Lower lobe of right lung (tissue), 2 donors: ENCODE measurements at places on chromosomes 4 and X.
A peak's percentile ranks its signal among the peaks of the same experiment; 100 is the strongest.

DNA sequence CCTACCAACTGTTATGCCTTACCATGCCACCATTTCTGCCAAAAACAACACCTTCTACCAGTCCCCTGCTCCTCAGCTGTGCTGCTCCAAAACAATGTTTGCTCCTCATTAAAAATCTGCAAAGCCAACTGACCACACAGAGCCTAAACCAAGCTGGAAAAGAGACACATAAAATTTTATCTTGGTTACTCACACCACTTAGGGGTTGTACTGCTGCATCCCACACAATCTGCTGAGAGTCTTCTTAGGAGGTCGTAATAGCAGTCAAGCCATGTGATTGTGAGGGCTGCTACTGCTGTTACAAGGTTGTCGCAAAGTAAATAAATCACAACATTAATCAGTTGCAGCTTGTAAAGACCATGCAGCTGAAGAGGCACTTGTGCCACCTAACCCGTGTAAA is 607.4 kb upstream of the FAM241A start:
- DNase-seq: no peak

DNA sequence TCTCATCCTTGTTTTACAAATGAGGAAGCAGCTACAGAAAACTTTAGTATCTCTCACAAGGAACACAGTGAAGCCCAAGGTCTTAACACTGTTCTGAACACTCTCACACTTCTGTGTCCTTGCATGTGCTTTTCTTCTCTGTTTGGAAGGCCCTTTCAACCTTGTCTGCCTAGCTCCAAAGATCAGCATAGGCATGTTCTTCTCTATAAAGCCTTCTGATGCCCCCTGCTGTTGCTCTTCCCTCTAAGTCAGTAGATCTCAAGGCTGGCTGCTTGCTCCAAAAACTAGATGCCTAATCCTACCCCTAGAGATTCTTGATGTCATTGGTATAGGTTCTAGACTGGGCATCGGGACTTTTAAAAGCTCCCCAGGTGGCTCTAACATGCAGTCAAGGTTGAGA is 5.9 kb downstream of the APOO start:
- DNase-seq: no peak

GRCh38 chr4:90025248-90025647 is 101.9 kb upstream of the CCSER1 start:
- no peak for DNase-seq

DNA sequence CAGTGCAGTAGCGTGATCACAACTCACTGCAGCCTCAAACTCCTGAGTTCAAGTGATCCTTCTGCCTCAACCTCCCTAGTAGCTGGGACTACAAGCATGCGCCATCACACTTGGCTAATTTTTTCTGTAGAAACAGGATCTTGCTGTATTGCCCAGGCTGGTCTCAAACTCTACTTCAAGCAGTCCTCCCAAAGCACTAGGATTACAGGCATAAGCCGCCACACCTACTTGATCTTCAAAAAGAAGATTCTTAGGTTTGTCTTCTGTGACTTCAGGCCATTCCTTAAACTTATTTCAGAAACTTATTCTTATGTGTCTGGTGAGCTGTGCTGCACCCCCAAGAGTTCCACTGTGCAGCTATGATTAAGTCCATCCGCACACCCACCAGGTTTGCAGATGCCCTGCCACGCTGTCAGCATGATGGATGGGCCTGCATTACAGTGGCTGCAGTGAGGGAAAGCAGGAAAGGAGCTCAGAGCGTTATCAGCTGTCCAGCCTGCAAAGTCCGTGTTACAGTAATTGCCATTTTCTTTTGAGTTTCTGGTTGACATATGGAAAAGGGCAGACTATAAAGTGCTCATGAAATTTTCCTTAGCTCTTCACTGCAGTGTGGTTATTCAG is 146.6 kb downstream of the AASDH start:
- no peak for DNase-seq

- DNase-seq: no peak
These were observed 70.0 kb downstream of the NPNT start for GRCh38 chr4:105965183-105965800.

GRCh38 chr4:176238826-176239225 is 30.2 kb downstream of the ASB5 start:
- no peak for DNase-seq

DNA sequence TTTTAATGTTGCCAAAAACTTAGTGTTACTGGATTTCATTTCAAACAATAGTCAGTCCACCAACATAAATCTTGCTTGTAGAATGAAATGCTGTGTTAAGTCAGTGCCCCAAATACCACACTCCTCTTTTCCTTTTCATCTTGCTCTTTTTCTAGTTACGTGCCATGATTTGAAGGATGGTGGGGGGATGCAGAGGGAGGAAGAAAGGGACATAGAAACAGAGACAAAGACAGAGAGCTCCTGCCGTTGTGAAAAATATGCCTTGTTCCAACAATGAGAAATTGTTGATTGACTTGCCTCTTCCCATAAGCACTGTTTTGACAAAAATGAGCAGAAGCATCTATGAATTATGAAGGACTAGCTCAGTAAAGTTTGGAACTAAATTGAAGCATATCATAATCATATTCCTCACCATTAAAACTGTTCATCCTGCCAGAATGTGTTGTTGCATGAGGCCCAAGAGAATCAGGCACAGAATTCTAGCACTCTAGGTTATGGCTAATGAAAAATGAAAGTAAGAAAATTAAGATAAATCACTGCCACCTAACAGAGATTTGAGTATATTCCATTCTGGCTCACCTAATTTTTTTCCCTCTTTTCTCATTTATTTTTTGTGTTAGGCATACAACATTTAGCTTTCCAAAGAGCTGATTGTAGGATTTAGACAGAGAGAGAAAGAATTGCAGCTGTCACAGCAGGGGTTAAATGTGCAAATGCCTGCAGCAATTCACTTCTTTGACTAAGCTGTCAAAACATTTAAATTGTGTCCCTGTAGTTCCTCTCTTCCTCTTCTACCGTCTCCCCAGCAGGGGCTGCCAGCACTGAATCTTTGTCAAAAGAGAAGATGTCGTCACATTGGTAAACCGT is 111.6 kb upstream of the PTPN13 start:
- no peak for DNase-seq

DNA sequence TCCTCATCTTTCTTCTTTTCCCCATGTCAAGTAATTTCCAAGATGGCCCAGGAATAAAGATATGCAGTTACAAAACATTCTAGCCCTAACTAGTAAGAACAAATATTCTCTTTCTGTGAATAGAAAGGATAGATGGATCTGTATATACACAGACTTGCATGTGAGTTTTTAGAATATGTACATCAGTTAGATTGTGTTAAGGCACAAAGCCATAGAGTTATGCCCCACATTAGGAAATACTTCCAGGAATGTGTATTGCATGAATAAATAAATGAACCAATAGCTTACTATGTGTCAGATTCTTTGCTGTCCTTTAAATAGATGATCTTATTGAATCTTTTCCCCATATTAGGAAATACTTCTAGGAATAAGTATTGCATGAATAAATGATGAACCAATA is 46.0 kb upstream of the TMPRSS11E start:
- no peak for DNase-seq

- DNase-seq: no peak
These were observed 9.3 kb downstream of the AADAT start for GRCh38 chr4:170080496-170080895.

- peak; percentile 74 for DNase-seq
These were observed 70.9 kb downstream of the INTS12 start for GRCh38 chr4:105637408-105638176.

DNA sequence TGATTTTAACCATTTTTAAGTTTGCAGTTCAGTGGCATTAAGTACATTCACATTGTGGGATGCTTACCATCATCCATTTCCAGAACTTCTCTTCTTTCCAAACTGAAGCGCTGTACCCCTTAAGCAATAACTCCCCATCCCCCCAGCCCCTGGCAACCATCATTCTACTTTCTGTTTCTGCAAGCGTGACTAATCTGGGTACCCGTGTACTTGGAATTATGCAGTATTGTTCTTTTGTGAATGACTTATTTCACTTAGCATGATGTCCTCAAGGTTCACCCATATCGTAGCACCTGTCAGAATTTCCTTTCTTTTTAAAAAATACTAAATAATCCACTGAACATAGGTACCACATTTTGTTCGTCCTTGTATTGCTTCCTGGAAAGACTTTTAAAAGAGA is 32.9 kb downstream of the USP9X start:
- no peak for DNase-seq

DNA sequence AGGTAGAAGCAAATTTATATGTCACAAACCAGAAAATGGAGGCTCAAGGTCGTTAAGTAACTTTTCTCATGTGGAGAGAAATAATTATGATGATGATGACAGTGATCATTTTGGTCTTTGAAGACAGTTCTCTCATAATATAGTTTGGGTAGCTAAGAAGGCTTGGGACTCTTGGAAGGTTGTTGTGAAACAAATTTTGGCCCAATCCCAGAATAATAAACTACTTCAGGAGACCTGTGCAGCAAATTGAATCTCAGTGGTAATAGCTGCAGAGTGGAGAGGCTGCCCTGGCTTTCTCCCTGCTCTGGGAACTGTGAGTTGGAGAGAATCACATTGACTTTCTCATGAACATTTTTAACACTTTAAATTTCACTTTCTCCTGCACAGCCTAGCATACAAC is 217.2 kb upstream of the BOD1L1 start:
- DNase-seq: no peak

DNA sequence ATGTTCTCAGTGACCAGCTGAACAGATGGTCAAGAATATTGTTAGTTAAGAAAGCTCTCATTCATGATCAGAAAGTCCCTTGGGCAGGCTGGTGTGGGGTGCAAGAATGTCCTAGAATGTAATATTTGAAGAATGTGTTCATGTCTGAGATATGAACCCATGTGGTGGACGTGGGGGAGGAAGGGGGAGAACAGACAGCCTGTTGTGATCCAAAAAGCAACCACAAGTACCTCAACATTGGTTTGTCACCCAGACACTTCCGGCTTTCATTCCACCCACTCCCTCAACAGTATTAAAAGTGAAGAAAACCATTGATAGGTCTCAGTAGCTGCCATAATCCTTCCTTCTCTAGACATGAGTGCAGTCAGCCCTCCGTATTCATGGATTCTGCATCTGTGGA is 82.2 kb downstream of the MAML3 start:
- no peak for DNase-seq

- DNase-seq: no peak
These were observed 41.6 kb downstream of the TMEM165 start for GRCh38 chr4:55437356-55437796.

DNA sequence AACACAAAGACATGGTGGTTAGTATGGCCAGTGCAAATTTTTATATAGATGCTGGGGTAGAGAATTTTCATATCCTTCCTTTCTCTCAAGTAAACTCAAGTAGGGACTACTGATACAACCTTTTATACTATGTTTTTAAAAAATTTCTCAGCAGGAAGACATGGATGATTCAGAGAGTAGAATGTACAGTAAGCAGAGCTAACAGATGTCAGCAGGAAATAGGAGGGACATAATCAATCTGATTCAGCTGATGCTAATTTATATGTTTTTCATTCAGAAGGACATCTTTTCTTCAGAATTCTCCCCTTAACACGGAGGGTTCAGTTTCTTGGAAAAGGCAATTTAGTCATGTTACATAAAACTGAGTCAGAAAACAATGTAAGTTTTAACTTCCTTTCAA is 95.4 kb downstream of the GRIA2 start:
- DNase-seq: no peak

DNA sequence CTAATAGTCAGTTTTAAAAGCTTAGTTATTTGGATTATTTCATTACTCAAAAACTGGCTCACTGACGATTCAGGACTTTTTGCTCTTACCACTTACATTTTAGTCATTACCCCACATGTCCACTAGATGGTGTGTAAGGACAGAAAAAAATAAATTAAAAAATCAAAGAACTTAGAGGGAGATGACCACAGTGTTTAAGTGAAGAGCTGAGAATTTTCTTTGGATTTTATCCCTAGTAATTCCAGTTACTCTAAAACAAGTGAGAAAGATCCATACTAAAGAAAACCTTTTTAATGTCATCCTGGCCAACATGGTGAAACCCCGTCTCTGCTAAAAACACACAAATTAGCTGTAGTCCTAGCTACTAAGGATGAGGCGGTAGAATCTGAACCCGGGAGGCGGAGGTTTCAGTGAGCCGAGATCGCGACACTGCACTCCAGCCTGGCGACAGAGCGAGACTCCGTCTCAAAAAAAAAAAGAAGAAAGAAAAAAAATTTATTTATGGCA is 26.4 kb upstream of the TMPRSS11B start:
- no peak for DNase-seq

DNA sequence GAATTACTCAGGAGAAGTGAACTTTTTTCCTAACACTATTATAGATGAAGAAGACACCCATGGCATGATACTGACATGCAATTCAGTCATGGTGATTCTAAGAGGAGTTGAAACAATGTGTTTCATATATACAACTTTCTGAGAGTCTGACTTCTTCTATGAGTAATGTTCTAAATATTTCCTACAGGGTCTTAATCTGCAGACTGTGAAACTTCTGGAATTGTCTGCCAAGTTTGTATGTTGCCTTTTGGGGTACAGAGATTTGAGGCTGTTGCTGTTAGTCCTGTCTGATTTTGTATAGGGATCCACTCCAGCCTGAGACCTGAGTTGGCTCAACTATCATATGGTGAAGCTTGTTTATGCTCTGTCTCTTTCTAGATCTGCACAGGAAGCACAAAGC is 160.6 kb upstream of the GATB start:
- no peak for DNase-seq

GRCh38 chrX:16914058-16914457 is 32.4 kb upstream of the REPS2 start:
- DNase-seq: no peak

DNA sequence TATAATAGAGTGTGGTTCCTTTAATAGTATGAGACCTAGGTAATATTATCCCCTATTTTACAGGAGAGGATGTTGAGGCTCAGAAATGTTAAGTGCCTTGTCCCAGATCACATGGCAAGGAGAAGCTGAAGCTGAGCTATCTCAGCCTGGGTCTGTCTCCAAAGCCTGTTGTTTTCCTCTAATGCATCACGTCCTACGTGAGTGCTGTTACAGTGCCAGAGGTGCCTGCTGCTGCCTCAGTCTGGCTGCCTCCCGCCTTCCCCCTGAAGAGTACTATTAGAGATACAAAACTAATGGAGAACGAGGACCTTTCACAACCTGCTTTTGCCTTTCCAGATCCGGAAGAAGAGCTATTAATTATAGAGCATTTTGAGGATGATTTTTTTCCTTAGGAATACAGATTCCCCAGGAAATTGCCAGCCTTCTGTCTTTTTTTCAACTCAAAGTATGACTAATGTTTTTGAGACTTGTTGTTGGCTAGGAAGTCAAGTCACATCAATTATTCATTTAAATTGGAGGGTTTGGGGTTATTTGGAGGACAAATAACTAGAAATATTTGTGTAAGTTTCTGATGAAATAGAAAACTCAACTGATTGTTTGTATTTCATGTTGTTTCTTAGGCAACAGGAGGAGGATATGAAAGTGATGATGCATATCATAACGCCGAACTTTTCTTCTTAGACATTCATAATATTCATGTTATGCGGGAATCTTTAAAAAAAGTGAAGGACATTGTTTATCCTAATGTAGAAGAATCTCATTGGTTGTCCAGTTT is 43.9 kb upstream of the MTMR1 start:
- peak; percentile 37 for DNase-seq

- DNase-seq: no peak
These were observed 76.9 kb upstream of the EXOC1L start for GRCh38 chr4:55742655-55743202.

- peak; percentile 54 for DNase-seq
These were observed 22.8 kb upstream of the SH3RF1 start for GRCh38 chr4:169293343-169294176.

GRCh38 chrX:104319346-104319745 is 64.6 kb upstream of the ESX1 start:
- no peak for DNase-seq
